Esophagus squamous epithelium (tissue), 5 donors: ENCODE measurements at places on chromosomes 3 and 15.

- DNase-seq, result no peak
Observed at GRCh38 chr3:196072313-196072712, 9.6 kb downstream of the TFRC start.

DNA sequence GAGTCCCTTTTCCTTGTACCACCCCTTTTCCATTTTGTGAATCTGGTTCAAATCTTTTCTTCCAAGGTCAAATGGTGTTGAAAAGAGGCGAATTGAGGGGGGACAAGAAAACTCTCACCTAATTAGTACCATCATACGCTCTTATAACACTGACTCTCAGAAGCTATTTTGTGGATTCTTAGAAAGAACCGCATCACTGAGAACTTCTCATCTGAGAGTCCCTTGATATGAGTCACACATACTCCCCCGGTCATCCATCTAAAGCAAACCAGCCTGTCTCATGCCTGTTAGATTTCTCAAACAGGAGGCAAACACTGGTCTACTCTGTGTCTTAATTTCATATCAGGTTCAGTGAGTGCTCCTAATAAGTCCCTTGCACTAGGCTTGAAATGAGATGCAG, 76.5 kb upstream of the SPRED1 start:
- no peak for DNase-seq

GRCh38 chr3:1183320-1184048, 90.7 kb downstream of the CNTN6 start:
- DNase-seq, result no peak

DNA sequence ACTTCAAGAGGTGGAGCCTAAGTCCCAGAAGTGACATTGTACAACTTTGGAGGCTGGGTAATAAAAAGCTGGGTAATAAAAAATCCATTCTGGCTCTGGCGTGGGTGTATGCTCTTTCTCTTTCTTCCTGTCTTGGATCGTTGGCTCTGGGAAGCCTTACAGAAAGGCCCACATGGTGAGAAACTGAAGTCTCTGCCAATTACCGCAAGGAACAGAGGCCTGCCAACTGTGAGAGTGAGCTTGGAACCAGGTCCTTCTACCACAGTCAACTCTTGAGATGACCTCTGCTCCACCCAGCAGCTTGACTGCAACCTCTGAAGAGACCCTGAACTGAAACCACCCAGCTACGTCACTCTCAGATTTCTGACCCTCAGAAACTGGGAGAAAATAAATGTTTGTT, 51.0 kb downstream of the NR2F2 start:
- no peak for DNase-seq

DNA sequence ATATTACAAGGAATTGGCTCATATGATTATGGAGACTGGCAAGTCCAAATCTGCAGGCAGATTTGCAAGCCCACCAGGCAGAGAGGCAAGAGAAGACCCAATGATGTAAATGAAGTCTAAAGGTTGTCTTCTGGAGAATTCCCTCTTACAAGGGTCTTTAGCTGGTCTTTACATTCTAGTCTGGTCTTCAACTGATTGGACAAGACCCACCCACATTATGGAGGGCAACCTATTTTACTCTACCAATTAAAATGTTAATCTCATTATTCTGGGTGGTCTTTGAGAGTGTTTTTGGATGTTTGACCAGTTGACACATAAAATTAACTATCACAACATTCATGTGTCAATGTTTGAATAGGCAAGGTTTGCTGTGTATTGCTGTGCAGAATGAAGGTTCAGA, 28.0 kb upstream of the ATP11B start:
- DNase-seq, result no peak
